ENCODE measurements at places on chromosomes 16 and 17. TPM values are rescaled to one million over a fixed set of nuclear protein-coding genes. Genes with fewer than 3 reads are reported as not detected.

The OTOP3 gene
- not detected for total RNA-seq

The DNAI2 gene
- total RNA-seq = 0.25 TPM

The KRT32 gene
- total RNA-seq = not detected

The HES7 gene
- 0.98 TPM for total RNA-seq

The KCNJ12 gene
- 0.74 TPM for total RNA-seq

The PRSS33 gene
- total RNA-seq = 0.25 TPM

The CES4A gene
- total RNA-seq = 8.1 TPM

The OR1F1 gene
- total RNA-seq = 0.98 TPM

The MMP28 gene
- total RNA-seq = 6.4 TPM

The RAB26 gene
- 4.4 TPM for total RNA-seq

The KDM6B gene
- 16.2 TPM for total RNA-seq

The BICDL2 gene
- not detected for total RNA-seq

The GAS7 gene
- total RNA-seq = 78.9 TPM

The ABCA5 gene
- total RNA-seq = 33.9 TPM
